ENCODE measurements at places on chromosomes 1 and 21. TPM values are rescaled to one million over a fixed set of nuclear protein-coding genes. Genes with fewer than 3 reads are reported as not detected.

FCRL4 gene
- polyA plus RNA-seq: not detected

SELE gene
- 0.44 TPM for polyA plus RNA-seq

CFH gene
- polyA plus RNA-seq: 57.9 TPM

CELSR2 gene
- 1.5 TPM for polyA plus RNA-seq

IGSF9 gene
- polyA plus RNA-seq: 2.0 TPM

SLC9C2 gene
- polyA plus RNA-seq: not detected

CYP4X1 gene
- 28.3 TPM for polyA plus RNA-seq

SYT11 gene
- 1.9 TPM for polyA plus RNA-seq

FAM20B gene
- polyA plus RNA-seq: 9.2 TPM

FCGR3A gene
- 2.8 TPM for polyA plus RNA-seq

GPR37L1 gene
- polyA plus RNA-seq: not detected

CD52 gene
- polyA plus RNA-seq: 48.7 TPM

C8B gene
- polyA plus RNA-seq: 0.15 TPM

TARS2 gene
- polyA plus RNA-seq: 12.4 TPM

CFHR3 gene
- polyA plus RNA-seq: not detected

SPRR2E gene
- 27.4 TPM for polyA plus RNA-seq

OR2L13 gene
- not detected for polyA plus RNA-seq

FCRL2 gene
- 1.8 TPM for polyA plus RNA-seq

CCDC190 gene
- not detected for polyA plus RNA-seq

RBP7 gene
- polyA plus RNA-seq: 24.8 TPM

SUSD4 gene
- 8.1 TPM for polyA plus RNA-seq

RAP1GAP gene
- polyA plus RNA-seq: 57.9 TPM

ACTL8 gene
- not detected for polyA plus RNA-seq

LINGO4 gene
- not detected for polyA plus RNA-seq

OR2L8 gene
- polyA plus RNA-seq: not detected

MROH9 gene
- polyA plus RNA-seq: not detected

PRAMEF25 gene
- not detected for polyA plus RNA-seq

CELA3A gene
- 62.9 TPM for polyA plus RNA-seq

EIF3I gene
- polyA plus RNA-seq: 180 TPM

SEMA4A gene
- 4.1 TPM for polyA plus RNA-seq

SPRR4 gene
- polyA plus RNA-seq: not detected

UBE2U gene
- 0.08 TPM for polyA plus RNA-seq

KPRP gene
- 0.30 TPM for polyA plus RNA-seq

KIAA1614 gene
- 2.2 TPM for polyA plus RNA-seq

DCDC2B gene
- not detected for polyA plus RNA-seq

SLC1A7 gene
- not detected for polyA plus RNA-seq

SLC5A9 gene
- polyA plus RNA-seq: 0.37 TPM

NR1I3 gene
- polyA plus RNA-seq: not detected

TNFRSF4 gene
- 4.2 TPM for polyA plus RNA-seq

ZYG11A gene
- polyA plus RNA-seq: 0.06 TPM

CDC20 gene
- 31.4 TPM for polyA plus RNA-seq

AHDC1 gene
- 10.3 TPM for polyA plus RNA-seq

COA7 gene
- polyA plus RNA-seq: 5.4 TPM

F13B gene
- polyA plus RNA-seq: not detected

S100A1 gene
- 5.7 TPM for polyA plus RNA-seq

UBL4B gene
- polyA plus RNA-seq: not detected

GPBP1L1 gene
- 40.1 TPM for polyA plus RNA-seq

BSND gene
- not detected for polyA plus RNA-seq

WDR64 gene
- polyA plus RNA-seq: not detected

FYB2 gene
- 0.75 TPM for polyA plus RNA-seq

KRTAP21-2 gene
- not detected for polyA plus RNA-seq

PGLYRP3 gene
- not detected for polyA plus RNA-seq

TMEM200B gene
- 4.0 TPM for polyA plus RNA-seq

UBASH3A gene
- 0.31 TPM for polyA plus RNA-seq

Measured in stomach (tissue), 19 donors.